ENCODE measurements at places on chromosomes 1 and 21. TPM values are rescaled to one million over a fixed set of nuclear protein-coding genes. Genes with fewer than 3 reads are reported as not detected.

GRCh38 chr1:93598861-93599439 is 82.7 kb downstream of the BCAR3 start:
- no peak for DNase-seq

GRCh38 chr1:165454091-165454610 is 9.2 kb upstream of the RXRG start:
- no peak for DNase-seq

ACOT11 gene
- polyA plus RNA-seq, result 5.9 TPM

WDR47 gene
- 10.5 TPM for polyA plus RNA-seq

KCNK1 gene
- polyA plus RNA-seq, result 8.8 TPM

FNDC10 gene
- 2.2 TPM for polyA plus RNA-seq

BMP8A gene
- polyA plus RNA-seq, result 0.27 TPM
